Right hindlimb (tissue), 1 donor: ENCODE measurements at places on chromosomes 13 and 19.

GRCh38 chr19:49421039-49421877 lies 2.0 kb downstream of the PTH2 start:
- peak; percentile 75 for DNase-seq

- no peak for DNase-seq
These were observed 1342.5 kb upstream of the SLC10A2 start for GRCh38 chr13:104408733-104409132.

DNA sequence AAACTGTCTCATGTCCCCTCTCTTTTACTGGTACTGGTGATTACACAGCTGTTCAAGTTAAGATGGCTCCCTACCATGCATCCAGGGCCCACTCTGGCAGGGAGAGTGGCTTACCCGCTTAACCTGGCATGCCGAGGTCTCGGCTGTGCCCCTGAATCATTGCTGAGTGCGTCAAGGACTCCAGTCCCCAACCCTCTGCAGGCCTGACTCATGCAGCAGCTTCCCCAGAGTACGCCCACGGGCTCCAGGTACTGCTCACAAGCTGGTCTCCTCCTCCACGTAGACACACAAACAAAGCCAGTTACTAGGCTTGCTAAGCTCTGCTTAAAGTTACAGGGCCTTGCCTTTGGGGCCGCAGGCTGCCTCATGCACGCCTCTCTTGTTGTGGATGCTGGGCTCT lies 447.4 kb downstream of the COG6 start:
- DNase-seq: no peak

DNA sequence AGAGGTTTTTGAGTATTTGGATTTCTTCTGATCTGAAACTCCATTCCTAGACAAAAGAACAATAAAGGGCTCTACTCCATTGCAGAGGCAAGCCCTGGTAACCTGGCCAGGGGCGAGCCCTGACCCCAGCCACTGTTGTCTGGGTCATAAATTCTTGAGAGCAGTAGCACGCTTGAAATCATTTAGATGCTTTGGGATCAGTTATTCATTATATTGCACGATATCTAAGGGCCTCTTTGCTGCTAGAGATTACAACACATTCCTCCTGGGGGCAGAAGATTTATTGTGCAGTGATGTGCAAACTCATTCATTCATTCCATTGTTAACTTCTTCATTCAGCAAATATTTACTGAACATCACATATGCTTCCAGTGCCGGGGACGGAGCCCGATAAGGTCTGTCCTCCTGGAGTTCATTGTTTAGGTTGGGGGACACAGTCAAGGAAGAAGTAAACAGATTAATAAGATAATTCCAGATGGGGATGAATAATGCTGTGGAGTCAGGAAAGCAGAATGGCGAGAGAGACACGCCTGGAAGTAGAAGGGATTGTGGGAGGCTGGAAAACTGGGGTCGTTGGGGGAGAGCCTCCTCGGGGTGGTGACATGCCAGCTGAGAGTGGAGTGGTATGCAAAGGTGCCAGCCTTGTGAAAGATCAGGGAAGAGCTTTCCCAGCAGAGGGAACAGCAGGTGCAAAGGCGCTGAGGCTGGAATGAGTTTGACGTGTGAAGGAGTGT lies 34.9 kb downstream of the SIPA1L3 start:
- no peak for DNase-seq

DNA sequence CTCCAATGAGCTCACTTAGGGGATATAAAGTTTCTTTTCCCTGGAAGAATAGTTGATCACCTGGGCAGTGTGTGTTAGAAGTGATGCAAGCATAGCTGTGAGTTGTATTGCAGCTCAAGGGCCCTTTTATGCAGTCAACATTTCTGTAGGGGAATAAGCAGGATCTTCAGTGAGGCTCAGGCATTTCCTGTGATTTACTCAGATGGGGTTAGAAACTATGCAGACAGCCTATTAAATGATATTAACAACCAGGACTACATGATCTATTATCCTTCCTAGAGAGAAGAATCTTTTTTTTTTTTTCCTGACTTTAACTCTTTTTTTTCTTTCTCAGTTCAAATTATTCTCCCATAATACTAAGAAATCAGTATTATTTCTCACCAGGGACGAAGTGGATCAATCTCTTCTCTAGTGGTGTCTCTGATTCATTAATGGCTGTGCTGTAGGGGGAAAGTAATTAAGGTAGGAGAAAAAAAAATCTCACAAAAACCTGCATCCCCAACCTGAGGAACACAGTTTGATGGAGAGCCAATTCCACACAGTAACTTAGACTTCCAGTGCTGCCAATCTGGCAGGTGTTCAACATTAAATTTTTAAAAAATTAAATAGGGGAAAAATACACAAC lies 126.4 kb upstream of the SLC10A2 start:
- no peak for DNase-seq
